CD4-positive, CD25-positive, alpha-beta regulatory T cell (primary cell): ENCODE measurements at places on chromosomes 4 and X. TPM values are rescaled to one million over a fixed set of nuclear protein-coding genes. Genes with fewer than 3 reads are reported as not detected.

Gene KCNE5
- total RNA-seq = not detected

DNA sequence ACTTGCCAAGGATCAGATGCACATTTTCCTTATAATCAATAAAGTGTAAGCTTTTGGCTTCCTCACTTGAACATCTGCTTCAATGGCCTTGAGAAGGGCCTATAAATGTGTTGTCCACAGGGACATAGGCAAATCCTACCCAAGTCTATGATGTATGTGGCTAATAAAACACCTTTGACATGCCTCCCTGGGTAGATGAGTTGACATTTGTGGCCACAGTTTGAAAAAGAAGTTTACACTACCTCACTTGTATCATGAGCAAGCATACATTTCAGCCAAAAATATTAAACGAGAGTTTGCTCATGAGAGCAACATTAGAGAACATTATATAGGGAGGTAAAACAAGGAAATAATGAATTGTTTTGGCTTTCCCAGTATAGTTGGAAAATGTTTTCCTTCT lies 1067.7 kb downstream of the C4orf33 start:
- no peak for DNase-seq
- no peaks in the 10 kb centered on the region for H3K27me3 ChIP-seq
- no peak overlapping the region for H3K4me3 ChIP-seq
- H3K27ac ChIP-seq = no peak overlapping the region

GRCh38 chrX:154730253-154730891 lies 20.5 kb downstream of the GAB3 start:
- peaks cover 20% of the 10 kb centered on the region for H3K4me1 ChIP-seq
- DNase-seq = no peak
- H3K27me3 ChIP-seq = no peaks in the 10 kb centered on the region
- no peak overlapping the region for H3K4me3 ChIP-seq
- no peaks in the 10 kb centered on the region for H3K36me3 ChIP-seq

GRCh38 chrX:87580862-87581261 lies 63.3 kb downstream of the KLHL4 start:
- H3K36me3 ChIP-seq = no peaks in the 10 kb centered on the region
- no peaks in the 10 kb centered on the region for H3K4me1 ChIP-seq
- no peak overlapping the region for H3K27ac ChIP-seq
- H3K27me3 ChIP-seq = no peaks in the 10 kb centered on the region
- DNase-seq = no peak

GRCh38 chrX:1836683-1837082 lies 221.8 kb downstream of the ASMT start:
- H3K36me3 ChIP-seq = no peaks in the 10 kb centered on the region
- no peaks in the 10 kb centered on the region for H3K27me3 ChIP-seq
- no peak overlapping the region for H3K27ac ChIP-seq
